ENCODE measurements at places on chromosomes 3 and 15. TPM values are rescaled to one million over a fixed set of nuclear protein-coding genes. Genes with fewer than 3 reads are reported as not detected.

The LMCD1 gene
- 149 TPM for total RNA-seq

The RMDN3 gene
- total RNA-seq = 25.9 TPM

The EPHA3 gene
- under 0.01 TPM for total RNA-seq

The MUSTN1 gene
- not detected for total RNA-seq

The SEMA3G gene
- not detected for total RNA-seq

The TUSC7 gene
- total RNA-seq = not detected

The DAPK2 gene
- total RNA-seq = 2.1 TPM

The ALDH1A2 gene
- not detected for total RNA-seq

The ATP10A gene
- total RNA-seq = 73.1 TPM

The SMCO1 gene
- not detected for total RNA-seq

The LIPC gene
- 0.43 TPM for total RNA-seq

The HYAL1 gene
- not detected for total RNA-seq

The SNRPN gene
- total RNA-seq = 90.3 TPM

The LRRC34 gene
- total RNA-seq = 3.4 TPM

The CCR8 gene
- total RNA-seq = not detected

The EFCC1 gene
- not detected for total RNA-seq

The SKOR1 gene
- total RNA-seq = 0.11 TPM

The PLXNB1 gene
- total RNA-seq = 8.0 TPM

The ARNT2 gene
- 23.5 TPM for total RNA-seq

The CP gene
- 0.51 TPM for total RNA-seq

The CYP1A2 gene
- total RNA-seq = not detected

The IQCB1 gene
- 13.9 TPM for total RNA-seq

The FBXW12 gene
- not detected for total RNA-seq

The EFL1 gene
- total RNA-seq = 28.4 TPM

The PRRT3 gene
- total RNA-seq = 7.5 TPM

The ADPRH gene
- 2.1 TPM for total RNA-seq

The LACTB gene
- 27.3 TPM for total RNA-seq

The GOLGA6D gene
- not detected for total RNA-seq

The SLC12A1 gene
- total RNA-seq = not detected

The CD200 gene
- total RNA-seq = 0.76 TPM

The BFSP2 gene
- total RNA-seq = not detected

The FGF12 gene
- not detected for total RNA-seq

The MYLK gene
- total RNA-seq = 174 TPM

The POPDC2 gene
- total RNA-seq = not detected

The TMC3 gene
- not detected for total RNA-seq

The CYP8B1 gene
- not detected for total RNA-seq

The ZNF80 gene
- total RNA-seq = not detected

Measured in GM23248 (cell line).